ENCODE measurements at places on chromosomes 1 and 21.

DNA sequence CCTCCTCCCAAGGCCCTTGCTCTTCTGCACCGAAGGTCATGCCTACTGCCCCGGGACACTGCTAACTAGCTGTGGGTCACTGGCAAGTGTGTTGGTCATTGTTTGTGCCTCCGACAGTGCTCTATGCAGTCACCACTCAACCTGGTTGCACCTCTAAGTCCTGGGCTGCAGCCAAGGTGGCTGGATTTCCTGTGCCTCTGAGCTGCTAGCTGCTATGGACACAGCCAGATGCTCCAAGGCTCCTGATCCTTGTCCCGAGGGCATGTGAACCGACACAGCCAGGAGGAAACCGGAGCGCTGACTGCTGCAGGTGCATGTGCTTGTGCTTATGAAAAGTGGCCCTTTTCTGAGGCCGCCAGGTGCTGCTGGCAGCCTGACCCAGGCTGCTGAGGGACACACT lies 14.7 kb upstream of the SPOCD1 start:
- DNase-seq, result no peak

- peak; percentile 20 for DNase-seq
Observed at GRCh38 chr1:113255720-113256347, 134.5 kb upstream of the MAGI3 start.

- no peak for DNase-seq
Observed at GRCh38 chr1:192474080-192474683, 101.4 kb upstream of the RGS1 start.

DNA sequence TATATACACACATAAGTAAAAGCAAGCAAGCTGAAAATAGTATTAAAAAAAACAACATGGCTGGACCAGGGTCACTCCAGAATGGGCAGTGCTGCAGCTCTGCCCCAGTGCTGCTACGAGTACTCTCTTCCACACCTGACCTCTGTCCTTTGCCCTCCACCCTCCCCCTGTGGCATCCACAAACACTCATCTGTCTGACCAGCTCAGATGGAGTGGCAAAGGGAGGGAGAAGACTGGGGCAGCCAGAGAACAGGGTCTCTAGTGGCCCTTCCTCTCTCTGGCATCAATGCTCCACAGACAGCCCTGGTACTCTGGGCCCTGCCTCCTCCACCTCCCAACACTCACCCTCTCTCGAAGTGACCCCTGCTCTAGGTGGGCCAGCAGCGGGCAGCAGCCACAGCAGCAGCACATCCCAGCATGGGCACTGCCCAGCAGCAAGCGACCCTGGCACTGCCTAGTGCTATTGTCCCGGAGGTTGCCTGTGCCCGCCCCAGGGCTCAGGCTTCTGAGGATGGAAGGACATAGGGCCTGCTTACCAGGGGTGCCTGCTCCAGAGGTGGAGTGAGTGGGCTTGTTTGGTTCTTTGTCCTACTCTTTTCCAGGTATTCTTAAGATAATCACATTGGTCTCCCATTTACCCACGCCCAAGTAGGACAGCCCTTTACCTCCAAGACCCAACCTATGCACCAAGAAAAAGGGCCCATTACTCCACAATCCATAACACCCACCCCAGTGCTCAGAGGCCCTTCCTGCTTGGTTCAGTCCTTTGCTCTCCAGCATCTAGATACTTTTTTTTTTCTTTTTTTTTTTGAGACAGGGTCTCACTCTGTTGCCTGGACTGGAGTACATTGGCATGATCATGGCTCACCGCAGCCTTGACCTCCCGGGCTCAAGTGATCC lies 6.2 kb downstream of the ARHGEF2 start:
- DNase-seq, result no peak

- DNase-seq, result peak; percentile 64
Observed at GRCh38 chr21:36330904-36331303, 10.9 kb downstream of the MORC3 start.

- DNase-seq, result no peak
Observed at GRCh38 chr1:110606657-110607535, 738 bp upstream of the KCNA2 start.

DNA sequence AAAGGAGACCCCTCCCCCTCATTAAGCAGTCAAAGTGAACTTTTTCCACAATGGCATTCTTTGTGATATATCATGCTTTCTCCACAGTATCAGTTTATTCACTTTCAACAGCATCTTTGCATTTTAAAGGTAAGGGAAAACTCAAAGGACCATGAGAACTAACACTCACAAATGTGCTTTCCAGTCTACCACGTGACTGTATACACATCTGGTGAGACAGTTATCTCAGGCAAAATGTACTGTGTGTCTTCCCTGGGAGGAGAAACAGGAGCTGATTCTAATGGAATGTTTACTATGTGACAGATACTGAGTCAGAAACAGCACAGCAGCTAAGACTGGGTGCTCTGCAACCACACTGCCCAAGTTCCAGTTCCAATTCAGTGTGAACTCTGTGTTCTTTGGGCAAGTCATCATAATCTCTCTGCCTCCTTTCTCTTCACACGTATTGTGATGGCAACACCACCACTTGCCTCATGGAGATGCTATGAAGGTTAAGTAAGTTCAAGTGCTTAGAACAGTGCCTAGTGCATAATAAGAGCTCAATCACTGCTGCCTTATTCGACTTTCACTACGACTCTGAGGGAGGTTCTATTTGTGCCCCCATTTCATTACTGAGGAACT lies 79.0 kb downstream of the SLC45A1 start:
- DNase-seq, result no peak

GRCh38 chr1:234495231-234495990 lies 16.4 kb upstream of the TARBP1 start:
- peak; percentile 58 for DNase-seq

GRCh38 chr21:26788790-26789189 lies 56.4 kb downstream of the ADAMTS1 start:
- DNase-seq, result no peak

- DNase-seq, result no peak
Observed at GRCh38 chr1:92259350-92259749, 39.4 kb downstream of the GLMN start.

DNA sequence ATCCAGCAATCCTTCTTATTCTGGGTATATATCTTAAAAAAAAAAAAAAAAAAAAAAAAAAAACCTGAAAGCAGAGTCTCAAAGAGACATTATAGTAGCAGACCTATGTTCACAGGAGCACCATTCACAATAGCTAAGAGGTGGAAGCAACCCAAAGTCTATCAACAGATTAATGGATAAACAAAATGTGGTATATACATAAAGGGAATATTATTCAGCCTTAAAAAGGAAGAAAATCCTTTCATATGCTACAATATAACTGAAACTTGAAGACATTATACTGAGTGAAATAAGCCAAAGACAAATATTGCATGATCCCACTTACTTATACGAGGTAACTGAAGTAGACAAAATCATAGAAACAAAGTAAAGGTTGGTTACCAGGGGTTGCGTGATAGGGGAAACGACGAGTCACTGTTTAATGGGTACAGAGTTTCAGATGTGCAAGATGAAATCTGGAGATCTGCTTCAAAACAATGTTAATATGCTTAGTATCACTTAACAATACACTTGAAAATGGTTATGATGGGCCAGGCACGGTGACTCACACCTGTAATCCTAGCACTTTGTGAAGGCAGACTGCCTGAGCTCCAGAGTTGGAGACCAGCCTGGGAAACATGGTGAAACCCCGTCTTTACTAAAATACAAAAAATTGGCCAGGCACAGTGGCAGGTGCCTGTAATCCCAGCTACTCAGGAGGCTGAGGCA lies 29.5 kb downstream of the PIK3R3 start:
- no peak for DNase-seq

DNA sequence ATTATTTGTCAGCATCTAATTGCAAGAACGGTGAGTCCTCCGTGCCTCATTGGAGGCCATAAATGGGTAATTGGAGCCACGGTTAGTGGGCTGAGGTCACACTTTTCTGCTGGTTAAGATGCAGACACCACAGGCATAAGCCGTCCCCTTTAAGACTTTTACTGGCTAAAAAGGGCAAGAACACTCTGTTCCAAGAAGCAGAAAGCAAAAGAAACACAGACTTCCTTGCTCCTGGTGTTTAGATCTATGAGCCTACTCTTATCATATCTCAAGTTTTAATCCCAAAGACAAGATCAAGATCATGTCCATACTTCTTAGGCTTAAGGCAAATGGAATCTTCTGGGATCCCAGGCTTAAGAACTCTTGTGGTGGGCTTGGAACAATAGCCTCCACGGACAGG lies 17.3 kb upstream of the GJA5 start:
- no peak for DNase-seq

DNA sequence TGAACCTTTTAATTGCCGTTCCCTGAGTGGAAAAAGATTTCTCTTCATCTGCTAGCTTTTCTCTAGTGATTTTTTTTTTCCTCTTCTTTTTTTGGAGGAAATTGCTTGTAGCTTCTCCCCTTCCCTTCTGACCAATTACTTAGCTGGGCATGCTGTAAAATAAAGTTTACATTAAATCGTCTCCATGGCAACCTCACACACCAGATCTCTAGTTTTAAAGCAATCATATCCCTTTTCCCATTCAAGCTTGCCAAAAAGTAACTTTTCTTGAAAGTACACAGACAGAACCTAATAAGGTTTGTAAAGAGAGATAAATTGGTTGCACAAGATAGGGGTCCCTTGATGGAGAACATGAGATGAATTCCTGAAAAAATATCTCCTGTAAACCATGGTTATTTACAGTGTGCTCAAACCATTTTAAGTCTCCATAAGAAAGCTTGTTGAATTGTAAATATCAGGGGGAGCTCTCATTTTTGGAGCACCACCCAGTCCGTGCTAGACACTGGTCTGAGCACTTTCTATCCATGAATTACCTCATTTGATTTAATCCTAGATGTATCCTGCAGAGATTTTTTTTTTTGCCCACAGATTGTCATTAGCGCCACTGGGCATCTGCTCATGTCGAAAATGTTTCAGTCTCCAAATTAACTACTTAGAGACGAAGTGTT lies 32.6 kb upstream of the HTR1D start:
- DNase-seq, result no peak

DNA sequence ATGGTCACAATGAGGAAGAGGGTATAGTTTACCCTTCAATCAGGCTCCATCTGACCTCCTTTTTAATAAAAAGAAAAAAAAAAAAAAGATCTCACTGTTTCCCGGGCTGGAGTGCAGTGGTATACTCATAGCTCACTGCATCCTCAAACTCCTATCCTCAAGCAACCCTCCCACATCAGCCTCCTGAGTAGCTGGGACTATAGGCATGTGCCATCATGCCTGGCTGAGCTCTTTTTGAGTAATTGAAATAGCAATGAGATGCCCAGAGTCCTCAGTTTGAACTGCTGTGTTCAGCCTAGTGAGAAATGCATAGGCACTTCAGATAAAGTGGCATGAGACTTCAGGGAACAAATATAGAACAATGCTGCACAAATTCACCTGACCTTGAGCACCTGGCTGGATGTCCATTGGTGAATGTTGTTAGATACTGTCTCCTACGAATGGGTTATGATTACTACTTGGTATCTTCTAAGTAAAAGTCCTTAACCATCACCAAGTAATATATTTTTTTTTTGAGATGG lies 67.6 kb downstream of the NR5A2 start:
- no peak for DNase-seq

GRCh38 chr1:69271587-69272125 lies 296.1 kb upstream of the LRRC7 start:
- no peak for DNase-seq

GRCh38 chr1:207649210-207649753 lies 4.3 kb downstream of the CR1L start:
- DNase-seq, result no peak

DNA sequence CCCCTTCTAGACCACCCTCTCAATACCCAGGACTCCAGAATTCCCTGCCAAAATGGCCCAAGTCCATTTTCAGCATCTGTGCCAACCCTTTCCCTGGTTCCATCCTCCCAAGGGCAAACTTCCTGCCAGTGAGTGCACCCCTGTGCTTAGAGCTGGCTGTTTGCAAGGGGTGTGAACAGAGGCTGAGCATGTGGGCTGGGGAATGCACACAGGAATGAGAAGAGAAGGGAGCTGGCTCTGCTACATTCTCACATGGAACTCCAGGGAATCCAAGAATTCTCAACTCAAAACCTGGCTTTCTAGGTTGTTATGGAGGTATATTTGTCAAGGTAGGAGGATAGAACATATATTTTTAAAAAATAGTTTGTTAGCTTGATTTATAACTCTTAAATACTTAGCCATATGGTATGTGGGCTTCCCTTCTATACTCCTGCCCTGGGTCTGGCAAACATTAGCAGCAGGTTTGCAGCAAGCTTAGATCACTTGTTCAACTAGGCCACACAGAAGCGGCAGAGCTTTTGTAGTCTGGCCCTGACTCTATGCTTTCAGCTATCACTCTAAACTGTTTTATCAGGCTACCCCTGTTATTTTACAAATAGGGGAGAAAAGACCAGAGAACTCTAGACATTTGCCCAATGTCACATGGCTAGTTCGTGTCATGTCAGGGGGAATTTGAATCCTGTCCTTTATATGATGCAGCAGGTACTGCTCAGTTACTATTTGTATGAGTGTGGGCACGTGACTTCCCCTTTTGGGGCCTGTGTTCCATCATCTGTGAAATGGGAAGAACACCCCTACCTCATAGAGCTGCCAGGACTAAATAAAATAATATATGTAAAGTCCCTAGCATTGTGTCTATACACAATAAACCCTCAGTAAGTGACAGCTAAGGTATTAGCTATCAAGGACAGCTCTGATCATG lies 8.1 kb upstream of the STMN1 start:
- no peak for DNase-seq

- no peak for DNase-seq
Observed at GRCh38 chr1:27491748-27492700, 2.1 kb upstream of the WASF2 start.

DNA sequence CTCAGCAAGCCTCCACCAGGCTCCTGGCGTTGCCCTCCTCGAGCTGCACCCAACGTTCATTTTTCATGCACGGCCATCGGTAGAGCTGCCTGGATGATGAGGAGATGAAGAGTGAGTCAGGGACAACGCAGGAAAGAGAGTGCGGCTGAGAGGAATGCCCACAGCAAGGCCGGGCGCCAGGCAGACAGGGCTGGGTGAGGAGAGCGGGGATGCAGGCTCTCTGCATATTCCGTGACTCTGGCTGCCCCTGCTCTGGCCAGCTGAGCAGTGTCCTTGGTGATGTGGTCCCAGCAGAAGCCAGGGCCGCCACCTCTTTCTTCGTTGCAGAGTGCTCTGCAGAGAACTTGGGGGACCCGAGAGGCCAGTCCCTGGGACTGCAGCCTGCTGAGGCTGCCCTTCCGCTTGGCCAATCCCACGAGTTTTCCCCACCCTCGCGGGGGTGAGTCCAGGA lies 10.8 kb downstream of the UMODL1 start:
- DNase-seq, result no peak

DNA sequence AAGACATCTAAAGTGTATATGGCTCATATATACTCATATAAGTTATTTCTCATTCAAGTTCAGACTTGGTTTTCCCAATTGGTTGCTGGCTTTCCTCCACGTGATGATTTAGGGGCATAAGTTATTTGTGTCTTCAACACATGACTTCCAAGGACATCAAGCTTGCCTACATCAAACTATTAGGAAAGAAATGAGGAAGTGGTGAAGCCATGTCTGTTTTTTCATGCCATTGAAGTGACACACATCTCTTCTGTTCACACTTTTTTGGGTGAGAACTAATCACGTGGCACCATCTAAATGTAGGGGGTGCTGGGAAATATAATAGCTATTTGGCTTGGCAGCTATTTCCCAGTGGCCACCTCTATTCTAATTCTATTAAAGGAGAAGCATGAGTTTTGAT lies 282.1 kb downstream of the OMA1 start:
- DNase-seq, result no peak

Data from HAP-1 (cell line).